Cortex of kidney (tissue), 1 donor: ENCODE measurements at places on chromosomes 5 and 9.

DNA sequence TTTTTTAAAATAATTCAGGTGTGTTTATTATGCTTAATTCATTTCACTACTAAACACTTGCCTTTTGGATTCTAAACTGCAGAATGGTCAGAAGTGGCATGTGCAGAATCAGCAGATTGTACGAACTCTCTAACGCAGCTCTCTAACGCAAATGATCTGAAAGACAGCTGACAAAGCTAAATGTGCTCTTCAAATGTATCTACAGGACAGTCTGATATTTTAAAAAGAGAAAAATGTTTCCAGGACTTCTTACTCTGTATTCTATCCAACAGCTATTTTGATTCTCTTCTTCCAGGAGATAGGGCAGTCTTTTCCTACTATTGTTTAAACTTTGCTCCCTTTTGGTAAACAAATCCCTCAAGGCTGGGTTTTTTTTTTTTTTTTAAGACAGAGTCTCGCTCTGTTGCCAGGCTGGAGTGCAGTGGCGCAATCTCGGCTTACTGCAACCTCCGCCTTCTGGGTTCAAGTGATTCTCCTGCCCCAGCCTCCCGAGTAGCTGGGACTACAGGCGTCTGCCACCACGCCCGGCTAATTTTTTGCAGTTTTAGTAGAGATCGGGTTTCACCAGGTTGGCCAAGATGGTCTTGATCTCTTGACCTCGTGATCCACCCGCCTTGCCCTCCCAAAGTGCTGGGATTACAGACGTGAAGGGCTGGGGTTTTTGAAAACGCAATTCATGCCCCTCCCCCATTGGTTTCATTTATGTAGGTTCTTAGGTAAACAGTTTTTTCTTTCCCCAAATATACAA is 1.2 kb downstream of the NMRK1 start:
- DNase-seq = no peak

DNA sequence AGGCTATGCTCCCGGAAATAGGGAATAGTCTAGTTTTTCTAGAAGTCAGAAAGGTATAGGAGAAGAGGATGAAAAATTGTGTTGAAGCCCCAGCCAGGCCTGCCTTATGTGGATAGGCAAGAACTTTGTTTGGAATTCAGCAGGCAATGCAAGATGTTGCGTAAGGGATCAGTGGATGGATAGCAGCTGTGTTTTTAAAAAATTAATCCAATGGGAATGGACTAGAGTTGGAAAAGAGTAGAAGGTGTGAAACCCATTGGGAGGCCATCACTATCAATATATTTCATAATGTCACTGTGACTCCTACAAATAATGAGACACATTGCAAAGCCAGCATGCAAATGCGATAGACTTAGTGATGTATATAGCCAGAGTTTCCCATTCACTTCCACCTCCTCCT is 281.9 kb downstream of the MARCHF11 start:
- no peak for DNase-seq

DNA sequence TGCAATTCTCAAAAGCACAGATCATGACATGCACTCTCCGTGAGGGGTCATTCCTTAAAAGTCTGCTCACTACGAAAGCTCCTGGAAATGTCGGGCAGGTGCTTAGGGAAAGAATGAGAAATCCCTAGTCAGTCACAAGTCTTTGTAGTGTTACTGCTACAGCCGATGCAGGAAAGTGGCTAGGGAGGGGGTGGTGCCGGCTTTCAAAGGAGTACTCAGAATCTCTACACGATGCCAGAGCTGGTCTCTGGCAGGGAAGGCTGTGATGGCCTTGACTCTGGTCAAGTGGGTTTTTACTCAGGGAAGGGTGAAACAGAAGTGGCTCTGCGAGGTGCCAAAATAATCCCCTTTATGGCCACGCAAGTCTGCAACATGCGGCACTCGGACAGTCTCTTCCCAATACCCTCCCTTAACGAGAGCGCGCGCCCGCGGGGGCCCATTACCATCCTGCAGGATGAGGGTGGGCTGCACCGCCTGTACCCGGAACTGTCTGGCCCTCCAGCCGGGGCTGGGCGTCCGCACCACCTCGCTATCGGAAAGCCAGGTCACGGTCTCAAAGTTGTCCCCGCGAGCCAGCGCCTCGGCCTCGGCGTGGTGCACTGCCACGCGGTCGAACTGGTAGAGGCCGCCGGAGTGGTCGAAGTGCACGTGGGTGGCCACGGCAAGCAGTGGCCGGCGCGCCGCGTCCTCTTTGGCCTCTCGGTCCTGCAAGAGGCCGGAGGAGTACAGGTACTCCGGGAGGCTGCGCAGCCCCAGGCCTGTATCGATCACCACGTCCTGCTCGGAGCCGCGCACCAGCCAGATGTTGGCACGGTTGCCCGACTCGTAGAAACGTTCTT is 956 bp downstream of the MBLAC2 start:
- DNase-seq = no peak

DNA sequence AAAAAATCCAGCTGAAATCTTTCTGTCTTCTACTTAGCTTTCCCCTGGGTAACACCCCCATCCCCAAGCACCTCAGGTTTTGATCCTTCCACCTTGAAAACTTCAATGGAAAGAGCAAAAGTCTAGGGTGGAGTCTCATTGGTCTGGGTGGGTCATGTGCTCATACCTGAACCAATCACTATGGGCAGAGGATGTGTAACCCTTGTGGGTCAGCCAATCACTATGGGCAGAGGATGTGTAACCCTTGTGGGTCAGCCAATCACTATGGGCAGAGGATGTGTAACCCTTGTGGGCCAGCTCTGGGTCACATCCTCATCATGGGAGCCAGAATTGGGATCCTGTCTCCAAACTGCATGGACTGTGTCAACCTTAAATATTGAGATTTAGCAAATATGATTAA is 18.5 kb downstream of the NAIF1 start:
- DNase-seq = no peak

GRCh38 chr5:31153521-31153920 is 40.0 kb upstream of the CDH6 start:
- no peak for DNase-seq

DNA sequence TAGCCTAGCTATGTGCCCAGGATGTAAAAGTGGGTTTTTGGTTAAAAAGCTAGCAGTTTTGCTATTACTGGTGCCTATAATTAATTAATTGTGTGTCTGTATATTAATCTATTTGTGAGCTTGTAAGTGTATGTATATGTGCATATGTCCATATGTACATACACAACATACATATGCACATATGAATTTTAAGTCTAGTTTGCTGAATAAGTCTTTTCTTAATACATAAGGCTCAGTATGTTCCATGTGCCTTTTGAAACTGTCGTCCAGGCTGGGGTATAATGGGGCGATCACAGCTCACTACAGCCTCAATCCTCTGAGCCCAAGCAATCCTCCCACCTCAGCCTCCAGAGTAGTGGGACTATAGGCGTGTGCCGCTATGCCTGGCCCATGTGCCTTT is 10.1 kb downstream of the SH3GL2 start:
- no peak for DNase-seq

DNA sequence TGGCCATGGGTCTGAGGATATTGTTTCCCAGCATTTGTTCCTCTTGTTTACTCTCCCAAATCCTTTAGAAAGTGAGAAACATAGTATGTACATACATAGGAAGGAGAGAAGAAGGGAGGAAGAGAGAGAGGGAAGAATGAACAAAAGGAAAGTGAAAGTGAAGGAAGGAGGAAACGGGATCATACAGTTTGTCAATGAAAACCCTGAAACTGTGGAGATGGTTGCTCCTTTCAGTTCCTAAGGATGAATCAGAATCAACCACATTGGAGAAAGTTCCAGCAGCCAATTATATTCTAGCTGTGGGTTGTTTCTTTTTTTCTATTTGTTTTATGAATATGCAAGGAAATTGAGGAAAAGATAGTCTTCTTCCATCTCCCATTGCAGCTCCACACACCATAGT is 396.5 kb downstream of the MLLT3 start:
- DNase-seq = no peak

- no peak for DNase-seq
These were observed 106.6 kb downstream of the PDE8B start for GRCh38 chr5:77316871-77317661.

DNA sequence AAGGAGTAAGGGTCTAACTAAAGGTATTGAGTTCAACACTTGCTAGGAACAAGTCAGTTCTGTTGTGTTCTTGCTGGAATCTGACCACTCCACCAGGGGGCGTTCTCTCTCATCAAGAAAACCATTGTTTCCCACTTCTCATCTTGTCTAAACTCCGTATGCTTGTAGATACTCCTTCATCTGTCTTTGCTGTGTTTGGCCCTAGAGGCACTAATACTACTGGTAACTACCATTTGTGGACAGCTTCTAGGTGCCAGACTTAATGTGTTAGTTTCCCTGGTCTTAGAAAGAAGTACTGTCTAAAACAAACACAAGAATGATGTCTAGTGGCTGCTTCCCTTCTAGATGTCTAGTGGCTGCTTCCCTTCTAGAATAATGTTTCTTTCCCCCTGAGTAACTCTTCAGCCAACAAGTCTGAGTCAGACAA is 18.7 kb upstream of the PTPDC1 start:
- DNase-seq = no peak

GRCh38 chr5:179118756-179119414 is 58.7 kb downstream of the ZNF354C start:
- DNase-seq = no peak

DNA sequence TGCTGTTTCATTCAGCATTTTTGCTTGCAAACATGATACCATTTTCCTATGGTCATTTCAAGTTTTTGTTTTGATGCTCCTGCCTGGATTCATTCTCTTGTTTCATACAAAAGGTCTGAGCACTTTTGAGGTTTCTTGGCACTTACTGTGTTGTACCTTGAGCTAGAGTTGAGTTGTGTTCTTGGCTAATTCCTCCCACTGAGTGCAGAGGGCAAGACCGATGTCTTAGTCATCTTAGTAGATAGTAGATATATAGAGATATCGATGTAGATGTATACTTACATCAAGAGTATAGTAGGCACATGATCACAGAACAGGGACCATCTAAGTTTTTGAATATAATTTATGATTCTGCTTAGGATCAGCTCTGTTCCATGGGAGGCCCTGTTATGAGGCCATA is 366.6 kb downstream of the OSTF1 start:
- DNase-seq = no peak

DNA sequence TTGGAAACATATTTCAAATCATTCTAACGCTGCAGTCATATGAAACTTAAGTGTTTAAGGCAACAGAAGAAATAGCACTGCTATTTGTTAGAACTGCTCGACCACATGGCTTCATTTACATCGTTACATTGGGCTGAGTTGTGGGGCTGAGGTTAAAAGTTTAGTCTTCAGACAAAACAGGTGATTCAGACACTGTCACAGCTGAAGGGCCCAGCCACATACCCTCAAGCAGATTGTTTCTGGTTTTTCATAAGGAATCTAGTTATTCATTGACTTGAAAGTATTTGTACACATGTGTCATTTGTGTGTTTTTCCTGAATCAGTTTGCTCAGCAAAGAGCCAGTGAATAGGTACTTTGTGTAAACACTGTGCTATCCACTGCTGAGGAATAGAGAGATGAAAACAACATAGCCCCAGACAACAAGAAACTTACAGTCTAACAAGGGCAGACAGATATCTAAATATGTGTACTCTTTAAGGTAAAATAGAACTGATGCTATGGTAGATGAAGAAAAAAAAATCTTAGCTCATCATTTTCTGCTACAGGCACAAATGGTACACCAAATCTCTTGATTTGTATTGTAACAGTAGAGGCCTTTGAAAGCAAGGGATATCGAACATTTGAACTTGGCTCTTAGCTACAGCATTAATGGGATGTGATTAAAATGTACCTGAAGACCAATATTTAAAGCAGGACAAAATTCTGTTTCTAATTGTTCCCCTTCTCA is 357.6 kb upstream of the RPS23 start:
- DNase-seq = no peak

- no peak for DNase-seq
These were observed 833 bp downstream of the C5orf24 start for GRCh38 chr5:134846641-134846960.

- DNase-seq = no peak
These were observed 62.3 kb downstream of the GCNT1 start for GRCh38 chr9:76521244-76521681.

DNA sequence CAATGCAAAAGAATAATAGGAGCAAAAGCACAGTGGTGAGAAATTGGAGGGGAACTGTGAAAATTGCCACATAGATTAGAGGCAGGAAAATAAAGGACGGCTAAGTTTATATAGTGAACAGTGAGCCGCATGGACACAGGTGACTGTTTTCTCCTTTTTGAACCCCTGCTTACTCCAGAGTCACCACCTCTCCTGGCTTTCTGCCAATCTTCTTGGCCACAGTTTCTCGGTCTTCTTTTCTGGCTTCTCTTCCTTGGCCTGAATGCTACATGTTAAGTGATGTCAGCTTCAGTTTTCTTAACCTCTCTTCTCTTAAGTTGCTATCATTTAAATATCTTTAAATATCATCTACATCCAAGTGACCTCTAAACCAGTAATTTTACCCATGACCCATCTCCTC is 47.3 kb upstream of the CDKN2B start:
- no peak for DNase-seq

GRCh38 chr5:168171901-168172759 is 119.3 kb upstream of the WWC1 start:
- no peak for DNase-seq

DNA sequence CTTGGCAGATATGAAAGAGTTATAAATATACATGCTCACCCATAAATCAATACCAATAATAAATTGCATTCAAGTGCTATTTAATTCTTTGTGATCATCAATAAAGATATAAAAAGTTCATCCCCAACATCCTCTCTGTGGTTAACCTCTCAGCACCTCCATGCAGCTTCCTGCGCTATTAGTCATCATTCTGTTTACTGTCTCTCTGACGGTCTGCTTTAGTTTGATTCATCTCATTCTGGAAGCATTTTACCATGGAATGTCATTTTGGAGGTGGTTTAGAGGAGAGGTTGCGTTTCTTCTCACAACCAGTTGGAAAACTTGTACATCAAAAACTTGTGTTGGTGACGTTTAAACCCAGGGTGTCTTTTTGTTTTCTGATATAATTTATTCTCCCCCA is 486.6 kb downstream of the BRINP1 start:
- no peak for DNase-seq

GRCh38 chr5:66828046-66828547 is 231.9 kb downstream of the MAST4 start:
- no peak for DNase-seq

DNA sequence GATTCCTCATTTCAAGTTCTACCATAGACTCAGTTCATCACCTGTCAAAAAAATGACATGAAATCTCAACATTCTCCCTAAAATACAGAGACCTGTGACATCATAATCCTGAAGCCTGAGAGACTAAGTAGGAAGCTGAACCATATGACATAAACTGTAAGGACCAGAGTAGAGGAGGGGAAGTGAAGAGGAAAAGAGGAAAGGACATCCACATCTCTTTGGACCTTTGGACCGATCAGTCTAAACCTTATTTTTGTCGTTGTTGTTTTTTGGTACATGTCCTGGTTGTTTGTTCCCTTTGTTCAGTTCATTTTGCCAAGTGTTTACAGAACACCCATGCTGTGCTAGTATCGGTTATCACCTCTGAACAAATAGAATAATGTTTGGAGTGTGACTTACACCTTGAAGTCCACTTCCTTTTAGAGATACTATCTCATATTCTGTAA is 41.9 kb downstream of the LURAP1L start:
- no peak for DNase-seq
